Left ventricle myocardium inferior (tissue), 1 donor: ENCODE measurements at places on chromosomes 5 and 9.

DNA sequence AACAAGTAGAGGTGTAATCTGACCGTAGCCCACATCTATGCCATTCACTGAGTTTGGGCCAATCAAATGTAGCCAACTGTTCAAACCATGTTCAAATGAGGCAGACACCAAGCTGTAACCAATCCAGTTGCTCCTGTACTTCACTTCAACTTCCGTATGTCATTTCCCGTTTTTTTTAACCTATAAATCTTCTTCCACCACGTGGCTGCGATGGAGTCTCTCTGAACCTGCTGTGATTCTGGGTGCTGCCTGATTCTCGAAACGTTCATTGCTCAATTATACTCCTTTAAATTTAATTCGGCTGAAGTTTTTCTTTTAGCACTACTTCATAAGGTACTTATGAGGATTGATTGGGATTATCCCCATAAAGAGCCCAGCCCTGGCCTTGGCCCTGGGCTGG is 179.7 kb downstream of the PIK3R1 start:
- DNase-seq: no peak

DNA sequence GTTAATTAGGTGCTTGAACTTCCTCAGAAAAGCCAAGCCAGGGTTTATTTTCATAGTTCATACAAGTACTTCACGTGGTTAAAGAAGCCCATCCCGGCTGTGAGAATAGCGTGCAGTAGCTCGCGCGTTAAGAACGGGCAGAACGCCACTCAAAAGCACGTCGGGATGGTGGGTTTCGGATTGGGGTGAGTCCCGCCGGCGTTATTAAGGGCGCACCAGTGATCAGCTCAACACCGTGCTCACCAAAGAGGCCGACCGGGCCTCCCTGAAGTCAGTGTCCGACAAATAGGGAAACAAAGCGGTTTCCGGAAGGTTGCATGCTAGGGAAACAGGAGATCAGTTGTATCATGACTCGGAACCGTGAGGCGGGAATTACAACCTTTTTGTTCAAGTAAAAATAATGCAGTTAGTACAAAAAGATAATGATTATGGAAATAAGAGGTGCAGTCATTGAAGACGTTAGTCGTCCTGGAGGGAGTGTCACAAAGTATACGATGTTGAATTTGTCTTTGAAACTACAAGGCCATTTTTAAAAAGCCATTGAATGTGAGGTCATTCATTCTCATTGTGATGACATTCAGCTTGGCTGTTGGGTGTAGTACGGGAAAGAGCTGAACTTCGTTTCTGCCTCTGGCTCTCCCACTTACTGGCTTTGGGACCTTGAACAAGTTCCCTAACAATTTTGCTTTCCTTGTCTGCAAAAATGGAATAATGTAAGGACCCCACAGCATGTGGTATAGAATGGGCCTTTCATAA is 992 bp downstream of the SETD9 start:
- peak; percentile 53 for DNase-seq

DNA sequence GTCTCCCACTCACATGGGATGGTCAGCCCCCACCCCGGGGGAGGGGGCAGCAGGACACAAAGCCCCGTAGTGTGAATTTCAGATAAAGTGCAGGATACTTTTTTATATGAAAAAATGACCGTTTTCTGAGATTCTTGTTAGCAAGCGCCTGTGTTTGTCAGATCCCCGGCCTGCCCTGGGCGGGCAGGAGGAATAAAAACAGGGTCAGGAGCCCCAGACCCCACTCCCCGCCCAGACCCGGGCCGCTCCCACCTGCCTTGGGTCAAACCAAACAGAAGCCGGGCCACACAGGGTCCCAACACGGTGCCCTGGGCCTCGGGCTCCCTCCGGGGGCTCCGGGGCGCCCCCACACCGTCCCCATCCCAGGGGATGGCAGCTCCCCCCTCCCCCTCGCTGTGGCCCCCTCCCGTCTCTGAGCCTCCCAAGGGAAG is 13.5 kb upstream of the NRARP start:
- DNase-seq: no peak

DNA sequence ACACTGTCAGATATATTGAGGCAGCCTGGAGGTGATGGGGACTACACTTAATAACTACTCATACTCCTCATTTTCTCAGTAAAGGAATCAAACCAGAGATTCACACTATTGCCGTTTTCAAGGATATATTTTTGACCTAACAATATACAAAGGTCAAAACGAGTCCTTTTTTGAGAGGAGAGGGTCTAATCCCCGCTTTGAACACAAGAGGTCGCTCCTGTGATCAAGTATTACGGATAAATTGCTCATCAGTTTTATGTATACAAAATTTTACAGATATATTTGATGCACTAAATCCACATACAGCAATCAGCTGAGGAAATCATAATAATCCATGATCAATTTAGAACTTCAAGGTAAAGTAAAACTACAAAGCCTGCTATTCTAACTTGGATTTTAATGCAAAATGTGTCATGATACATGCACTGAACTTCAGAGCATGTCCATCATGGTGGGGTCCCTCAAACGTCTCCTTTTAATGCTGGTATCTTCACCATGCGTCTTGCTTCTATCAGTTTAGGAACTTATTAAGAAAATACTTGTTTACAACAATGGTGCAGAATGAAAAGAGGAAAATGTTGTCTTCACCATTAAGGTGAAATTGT is 2.5 kb upstream of the ISL1 start:
- no peak for DNase-seq
